ENCODE measurements at places on chromosomes 7 and 10.

GRCh38 chr10:76902949-76903348 lies 734.7 kb downstream of the KCNMA1 start:
- no peak for DNase-seq

DNA sequence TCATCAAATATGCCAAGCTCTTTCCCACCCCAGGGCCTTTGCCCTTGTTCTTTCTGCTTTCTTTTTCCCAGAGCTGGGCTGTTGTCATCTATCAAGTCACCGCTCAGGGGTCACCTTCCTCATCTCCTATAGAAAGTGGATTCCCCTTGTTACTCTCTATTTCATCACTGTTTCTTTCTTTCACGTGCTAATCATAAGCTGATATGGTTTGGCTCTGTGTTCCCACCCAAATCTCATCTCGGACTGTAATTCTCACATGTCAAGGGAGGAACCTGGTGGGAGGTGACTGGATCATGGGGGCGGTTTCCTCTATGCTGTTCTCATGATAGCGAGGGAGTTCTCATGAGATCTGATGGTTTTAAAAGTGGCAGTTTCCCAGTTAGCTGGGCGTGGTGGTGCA lies 17.0 kb upstream of the TIAL1 start:
- DNase-seq: no peak

DNA sequence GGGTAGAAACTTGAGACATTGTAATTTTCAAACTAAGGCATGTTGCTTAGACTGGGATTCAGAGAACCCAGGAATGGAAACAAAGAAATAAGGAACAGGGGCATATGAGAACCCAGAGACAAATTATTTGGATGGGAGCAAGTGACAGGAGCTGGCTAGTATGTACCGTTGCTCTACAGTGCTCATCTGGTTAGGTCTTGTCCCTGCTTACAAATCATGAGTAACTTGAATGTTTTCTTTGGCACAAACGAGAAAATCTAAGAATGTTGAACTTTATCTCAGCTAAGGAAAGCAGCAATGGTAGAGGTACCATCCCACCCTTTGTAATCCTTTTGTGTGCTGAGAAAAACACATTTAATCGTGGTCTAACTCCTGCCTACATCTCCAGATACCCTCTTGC lies 116.0 kb upstream of the IMMP2L start:
- no peak for DNase-seq

- DNase-seq: no peak
These were observed 127.7 kb downstream of the ADARB2 start for GRCh38 chr10:1609648-1609970.

- DNase-seq: no peak
These were observed 36.6 kb downstream of the CACNA2D1 start for GRCh38 chr7:82406937-82407336.
